ENCODE measurements at places on chromosomes 12 and 14.
A peak's percentile ranks its signal among the peaks of the same experiment; 100 is the strongest.

GRCh38 chr12:11804130-11804529 lies 154.7 kb downstream of the ETV6 start:
- DNase-seq, result no peak

- DNase-seq, result no peak
Measured at GRCh38 chr12:48883305-48884161, 17.9 kb upstream of the RND1 start.

DNA sequence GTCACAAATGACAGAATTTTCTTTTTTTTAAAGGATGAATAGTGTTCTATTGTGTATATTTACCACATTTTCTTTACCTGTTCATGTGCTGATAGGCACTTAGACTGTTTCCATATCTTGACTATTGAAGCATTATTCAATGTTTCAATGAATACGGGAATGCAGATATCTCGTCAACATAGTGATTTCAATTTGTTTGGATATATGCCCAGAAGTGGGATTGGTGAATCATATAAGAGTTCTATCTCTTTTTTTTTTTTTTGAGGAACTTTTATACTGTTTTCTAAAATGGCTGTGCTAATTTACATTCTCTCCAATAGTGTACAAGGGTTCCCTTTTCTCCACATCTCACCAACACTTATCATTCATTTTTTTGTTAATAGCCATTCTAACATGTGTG lies 97.9 kb upstream of the FAR2 start:
- no peak for DNase-seq

- DNase-seq, result no peak
Measured at GRCh38 chr14:100407376-100408102, 84.4 kb downstream of the SLC25A47 start.

DNA sequence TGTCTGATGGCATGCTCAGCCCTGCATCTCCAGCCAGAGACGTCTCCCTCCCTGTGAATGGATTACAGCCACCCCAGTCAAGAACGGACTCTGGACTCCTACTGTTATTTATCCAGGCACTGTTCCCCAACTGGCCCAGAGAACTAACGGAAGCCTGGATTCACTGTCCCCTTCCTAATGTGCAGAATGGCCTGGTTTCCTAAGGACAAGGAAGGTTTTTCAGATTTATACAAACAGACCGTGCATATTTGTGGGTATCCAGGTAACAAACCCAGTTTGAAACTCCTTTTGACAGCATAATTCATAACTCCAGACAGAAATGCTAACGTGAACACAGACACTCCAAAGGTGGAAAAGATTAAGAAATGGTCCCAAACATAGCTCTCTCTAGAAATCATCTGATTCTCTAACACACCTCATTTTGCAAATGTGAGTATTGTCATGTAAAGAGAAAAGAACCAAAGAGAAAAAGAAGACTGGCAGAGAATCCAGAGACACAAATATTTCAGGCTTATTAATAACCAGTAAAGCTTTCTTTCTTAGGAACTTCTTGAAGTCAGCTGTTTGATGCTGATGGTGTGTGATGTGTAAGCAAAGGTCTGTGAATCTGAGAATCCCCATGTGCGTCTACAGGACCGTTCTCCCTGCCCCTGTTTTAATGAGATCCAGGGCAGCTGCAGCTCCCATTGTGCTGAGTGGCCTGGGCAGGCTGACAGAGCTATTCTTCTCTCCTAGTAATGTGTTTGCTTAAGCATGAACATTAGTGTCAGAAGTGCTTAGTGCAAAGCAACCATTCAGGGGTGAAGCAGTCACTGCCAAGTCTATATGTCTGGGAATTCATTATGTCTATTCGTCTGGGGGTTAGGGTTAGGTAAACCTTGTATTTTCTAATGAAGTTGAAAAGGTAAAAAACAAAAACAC lies 86.8 kb upstream of the HIF1A start:
- no peak for DNase-seq

GRCh38 chr12:39587225-39587624 lies 32.4 kb downstream of the ABCD2 start:
- DNase-seq, result no peak

- no peak for DNase-seq
Measured at GRCh38 chr14:90499908-90500664, 103.3 kb downstream of the CALM1 start.

DNA sequence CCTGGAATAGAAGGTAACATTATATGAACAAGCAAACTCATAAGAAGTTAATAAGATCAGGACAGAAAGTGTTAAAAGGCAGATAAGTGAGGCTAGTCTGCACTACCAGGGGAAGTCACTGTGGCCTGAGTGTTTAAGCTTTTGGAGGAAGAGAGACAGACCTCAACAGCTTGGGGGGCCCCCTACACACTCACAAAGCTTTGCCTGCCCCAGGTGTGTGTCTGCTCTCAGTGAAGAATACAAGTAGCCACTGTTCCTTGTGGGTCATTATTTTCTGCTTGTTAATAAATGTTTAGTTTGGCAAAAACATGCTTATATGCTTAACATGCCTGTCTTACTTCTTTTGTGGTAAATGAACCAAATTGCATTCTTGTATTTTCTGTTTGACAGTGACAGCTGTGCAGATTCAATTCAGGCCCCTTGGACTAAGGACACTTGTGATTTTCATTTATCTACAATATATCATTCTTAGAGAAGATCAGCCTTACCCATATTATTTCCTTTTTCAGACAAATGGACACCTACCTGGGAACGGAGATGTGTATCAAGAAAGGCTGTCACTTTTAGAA lies 50.7 kb upstream of the C12orf71 start:
- no peak for DNase-seq

DNA sequence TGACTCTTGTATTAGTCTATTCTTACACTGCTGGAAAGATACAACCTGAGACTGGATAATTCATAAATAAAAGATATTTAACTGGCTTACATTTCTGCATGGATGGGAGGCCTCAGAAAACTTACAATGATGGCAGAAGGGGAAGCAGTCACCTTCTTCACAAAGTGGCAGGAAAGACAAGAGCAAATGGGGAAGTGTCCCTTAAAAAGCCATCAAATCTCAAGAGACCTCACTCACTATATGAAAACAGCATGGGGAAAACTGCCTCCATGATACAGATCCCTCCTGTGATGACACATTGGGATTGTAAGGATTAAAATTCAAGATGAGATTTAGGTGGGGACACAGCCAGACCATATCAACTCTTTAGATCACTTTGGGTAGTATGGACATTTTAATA lies 83.7 kb downstream of the TMTC3 start:
- no peak for DNase-seq

DNA sequence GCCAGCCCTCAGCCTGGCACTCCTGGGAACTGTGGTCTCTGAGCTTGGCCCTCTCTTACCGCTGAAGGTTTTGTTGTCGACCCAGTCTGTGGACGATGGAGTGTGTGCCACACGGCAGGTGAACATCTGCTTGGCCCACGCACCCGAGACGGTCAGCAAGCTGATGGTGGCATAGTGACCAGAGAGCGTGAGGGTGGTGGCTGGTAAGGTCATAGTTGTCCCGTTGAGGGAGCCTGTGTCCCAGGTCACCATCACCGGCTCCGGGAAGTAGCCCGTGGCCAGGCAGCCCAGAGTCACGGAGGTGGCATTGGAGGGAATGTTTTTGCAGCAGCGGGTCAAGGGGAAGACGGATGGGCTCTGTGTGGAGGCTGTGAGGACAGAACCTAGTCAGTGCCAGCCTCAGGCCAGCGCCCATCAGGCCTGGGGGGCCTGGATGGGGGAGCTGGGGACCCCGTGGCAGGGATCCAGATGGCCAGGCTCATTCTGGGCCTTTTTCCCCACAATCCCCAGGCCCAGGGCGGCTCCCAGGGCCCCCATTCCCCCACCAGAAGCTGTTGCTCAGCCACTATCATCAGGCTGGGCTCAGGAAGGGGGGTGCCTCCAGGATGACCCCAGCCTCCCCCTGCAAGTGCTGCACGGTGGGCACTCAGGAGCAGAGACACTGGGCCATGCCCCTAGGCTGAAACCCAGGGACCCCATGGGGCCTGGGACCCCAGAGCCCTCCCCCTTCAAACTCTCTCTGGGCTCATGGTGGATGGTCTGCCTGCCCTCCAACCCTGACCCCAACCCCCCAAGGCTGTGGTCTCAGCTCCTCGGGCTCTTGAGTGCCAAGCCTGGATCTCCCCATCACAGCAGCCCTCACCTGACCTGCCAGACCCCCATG lies 75.2 kb downstream of the TMEM121 start:
- no peak for DNase-seq

GRCh38 chr12:58678753-58679152 lies 241.6 kb downstream of the LRIG3 start:
- no peak for DNase-seq

DNA sequence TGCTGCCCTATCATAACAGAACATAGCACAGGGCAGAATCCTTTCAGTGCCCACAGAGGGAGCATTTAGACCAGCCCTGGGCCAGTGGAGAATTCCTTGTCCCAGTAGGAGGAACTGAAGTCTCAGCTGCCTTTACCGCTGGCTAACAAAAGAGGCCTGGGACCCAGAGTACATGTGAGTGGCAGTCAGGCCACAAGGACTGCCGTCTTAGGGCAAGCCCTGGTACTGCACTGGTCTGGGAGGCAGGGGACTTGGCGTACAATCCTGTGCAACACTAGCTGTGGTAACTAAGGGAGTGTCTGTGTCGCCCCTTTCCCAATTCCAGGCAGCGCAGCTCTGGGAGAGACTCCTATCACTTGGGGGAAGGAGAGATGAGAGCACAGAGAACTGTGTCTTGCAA lies 17.0 kb upstream of the CSRP2 start:
- DNase-seq, result no peak

- DNase-seq, result no peak
Measured at GRCh38 chr14:71460091-71460490, 472.1 kb upstream of the RGS6 start.

DNA sequence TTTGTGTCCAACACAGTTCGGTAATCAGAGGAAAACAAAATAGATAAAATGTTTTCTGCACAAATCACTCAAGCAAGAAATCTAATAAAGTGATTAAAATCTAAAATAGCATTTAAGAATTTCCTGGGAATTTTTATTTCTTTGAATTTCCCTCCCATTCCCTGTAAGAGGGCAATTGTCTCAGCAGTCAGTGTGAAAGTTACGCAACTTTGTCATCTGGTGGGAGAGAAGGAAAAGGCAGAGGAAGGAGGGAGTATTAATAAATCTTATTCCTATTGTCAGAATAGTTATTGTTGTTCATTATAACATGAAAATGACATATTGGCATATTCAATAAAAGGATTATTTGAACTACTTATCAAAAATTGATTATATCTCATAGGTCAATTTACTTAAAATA lies 464.9 kb downstream of the PRKD1 start:
- DNase-seq, result no peak

GRCh38 chr12:106303202-106303820 lies 778 bp downstream of the TCP11L2 start:
- no peak for DNase-seq

- no peak for DNase-seq
Measured at GRCh38 chr12:3316776-3317480, 174.1 kb upstream of the PRMT8 start.

DNA sequence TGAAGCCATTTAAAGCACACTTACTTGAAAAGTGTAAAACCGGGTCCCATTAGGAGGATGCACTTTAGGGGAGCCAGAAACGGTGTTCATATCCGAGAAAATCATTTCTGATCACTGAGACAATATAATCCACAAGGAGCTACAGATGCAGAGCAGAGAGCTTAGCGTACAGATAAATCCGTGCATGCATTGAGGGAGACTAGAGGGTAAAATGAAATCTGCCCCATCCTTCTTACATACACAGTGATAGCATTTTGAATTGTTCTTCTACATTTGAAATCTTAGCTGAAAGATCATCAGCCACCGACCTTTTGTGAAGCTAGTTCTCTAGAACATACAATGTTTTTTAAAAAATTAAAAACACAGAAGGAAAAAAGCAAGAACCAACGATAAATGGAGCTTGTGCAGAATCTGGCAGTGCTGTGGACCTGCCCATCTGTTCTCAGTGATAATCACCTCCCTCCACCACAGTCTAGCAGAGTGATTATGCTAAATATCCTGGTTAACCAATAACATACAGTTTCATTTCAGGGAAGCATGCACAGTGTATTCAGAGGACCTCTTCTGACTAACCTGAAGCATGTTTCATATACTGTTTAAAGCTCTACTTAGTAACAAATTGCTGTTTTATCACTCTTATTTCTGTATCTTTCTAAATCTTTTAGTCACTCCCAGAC lies 161.1 kb downstream of the PPFIA2 start:
- no peak for DNase-seq

DNA sequence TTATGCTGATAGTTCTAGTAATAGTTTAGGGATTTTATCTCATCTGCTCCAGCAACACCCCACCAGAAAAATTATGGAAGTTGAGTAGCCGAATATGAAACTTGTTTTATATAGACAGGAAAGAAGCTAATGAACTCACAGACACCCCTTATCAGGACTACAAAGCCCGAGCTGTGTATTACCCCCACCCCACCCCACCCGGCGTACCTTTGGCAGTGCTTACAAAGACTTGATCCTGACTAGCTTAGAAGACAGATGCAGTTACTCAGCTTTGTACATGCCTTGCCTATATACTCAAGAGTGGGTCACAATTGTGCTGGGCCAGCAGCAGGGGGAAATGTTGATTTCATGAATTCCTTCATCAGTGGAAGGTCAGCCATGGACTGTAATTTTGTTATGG lies 22.4 kb downstream of the PROX2 start:
- DNase-seq, result no peak

GRCh38 chr14:75050852-75051555 lies at the start of gene MLH3:
Gene MLH3 (minus strand): TSS chr14:75051467. CDS start chr14:75049655, 1,812 bp downstream.
- DNase-seq, result peak; percentile 81

DNA sequence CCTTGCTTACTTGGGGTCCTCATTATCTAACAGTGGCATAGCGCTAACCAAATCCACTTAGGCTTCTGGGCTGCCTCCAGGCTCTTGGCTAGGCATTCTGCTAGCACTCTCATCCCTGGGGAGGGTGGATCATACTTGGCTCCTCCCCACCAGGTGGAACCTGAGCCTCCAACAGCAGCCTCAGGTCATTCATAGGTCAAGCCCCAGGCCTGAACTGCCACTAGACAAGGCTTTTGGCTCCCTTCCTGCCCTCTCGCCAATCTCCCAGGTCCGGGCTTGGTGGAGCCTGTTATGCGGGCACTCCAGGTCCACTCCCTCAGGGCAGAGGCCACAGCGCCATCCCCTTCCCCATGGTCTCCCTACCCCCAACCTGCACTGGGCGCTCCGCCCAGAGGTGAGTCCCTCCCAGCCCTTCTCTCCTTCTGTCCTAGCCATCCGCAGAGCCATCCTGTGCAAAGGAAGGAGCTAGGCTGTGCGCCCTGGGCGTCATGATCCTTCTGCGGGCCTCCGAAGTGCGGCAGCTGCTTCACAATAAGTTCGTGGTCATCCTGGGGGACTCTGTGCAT lies 154.9 kb upstream of the AMIGO2 start:
- no peak for DNase-seq

DNA sequence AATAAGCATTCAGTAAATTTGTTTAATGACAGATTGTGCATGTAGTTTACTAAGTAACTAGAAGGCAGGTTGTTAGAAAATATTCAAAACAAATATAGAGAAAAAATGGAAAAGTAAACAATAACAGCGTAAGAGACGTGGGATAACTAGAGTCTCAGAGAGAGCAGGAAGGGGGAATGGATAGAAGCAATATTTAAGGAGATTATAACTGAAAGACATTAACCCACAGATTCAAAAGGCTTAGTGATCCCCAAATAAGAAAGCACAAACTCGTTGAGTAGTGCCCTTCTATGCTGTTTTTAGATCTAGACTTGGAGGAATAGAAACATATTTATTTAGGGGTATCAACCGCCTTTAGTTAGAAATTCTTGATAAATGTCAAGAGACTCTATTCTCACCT lies 169.7 kb upstream of the RGS6 start:
- no peak for DNase-seq
